ENCODE measurements at places on chromosomes 2 and 18. TPM values are rescaled to one million over a fixed set of nuclear protein-coding genes. Genes with fewer than 3 reads are reported as not detected.

DNA sequence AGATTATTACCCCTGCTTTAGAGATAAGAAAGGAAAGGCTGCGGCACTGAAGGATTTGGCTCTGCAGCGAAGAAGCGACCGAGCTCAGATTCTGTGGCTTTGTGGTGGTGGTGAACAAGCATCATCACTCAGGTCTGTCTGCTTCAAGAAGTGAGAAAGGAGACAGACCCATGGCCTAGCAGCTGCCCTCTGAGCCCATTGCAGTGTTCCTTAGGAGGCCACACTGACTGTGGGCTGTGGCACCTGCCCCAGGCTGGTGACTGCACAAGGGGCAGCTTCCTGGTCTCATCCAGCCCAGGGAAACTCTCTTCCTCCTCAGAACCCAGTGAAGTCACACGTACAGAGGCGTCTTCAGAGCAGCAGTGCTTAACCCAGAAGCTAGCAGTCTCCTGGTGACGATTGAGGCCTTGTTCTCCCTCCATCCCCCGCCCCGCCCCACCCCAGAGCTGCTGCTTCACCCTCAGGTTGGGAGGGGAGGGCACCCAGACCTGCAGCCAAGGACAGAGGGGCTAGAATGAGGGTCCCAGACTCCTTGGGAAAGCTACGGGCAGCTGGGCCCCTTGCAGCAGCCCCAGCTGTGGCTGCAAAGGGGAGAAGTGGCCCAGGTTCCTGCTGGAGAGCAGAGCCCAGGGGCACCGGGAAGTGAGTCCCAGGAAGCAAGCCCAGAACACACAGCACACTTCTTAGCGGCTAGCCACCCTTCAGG is 22.2 kb downstream of the BIN1 start:
- H3K4me3 ChIP-seq, result no peak overlapping the region
- H3K4me1 ChIP-seq, result peaks cover 54% of the 10 kb centered on the region
- DNase-seq, result peak; percentile 50
- H3K27me3 ChIP-seq, result no peaks in the 10 kb centered on the region
- no peaks in the 10 kb centered on the region for H3K36me3 ChIP-seq

DNA sequence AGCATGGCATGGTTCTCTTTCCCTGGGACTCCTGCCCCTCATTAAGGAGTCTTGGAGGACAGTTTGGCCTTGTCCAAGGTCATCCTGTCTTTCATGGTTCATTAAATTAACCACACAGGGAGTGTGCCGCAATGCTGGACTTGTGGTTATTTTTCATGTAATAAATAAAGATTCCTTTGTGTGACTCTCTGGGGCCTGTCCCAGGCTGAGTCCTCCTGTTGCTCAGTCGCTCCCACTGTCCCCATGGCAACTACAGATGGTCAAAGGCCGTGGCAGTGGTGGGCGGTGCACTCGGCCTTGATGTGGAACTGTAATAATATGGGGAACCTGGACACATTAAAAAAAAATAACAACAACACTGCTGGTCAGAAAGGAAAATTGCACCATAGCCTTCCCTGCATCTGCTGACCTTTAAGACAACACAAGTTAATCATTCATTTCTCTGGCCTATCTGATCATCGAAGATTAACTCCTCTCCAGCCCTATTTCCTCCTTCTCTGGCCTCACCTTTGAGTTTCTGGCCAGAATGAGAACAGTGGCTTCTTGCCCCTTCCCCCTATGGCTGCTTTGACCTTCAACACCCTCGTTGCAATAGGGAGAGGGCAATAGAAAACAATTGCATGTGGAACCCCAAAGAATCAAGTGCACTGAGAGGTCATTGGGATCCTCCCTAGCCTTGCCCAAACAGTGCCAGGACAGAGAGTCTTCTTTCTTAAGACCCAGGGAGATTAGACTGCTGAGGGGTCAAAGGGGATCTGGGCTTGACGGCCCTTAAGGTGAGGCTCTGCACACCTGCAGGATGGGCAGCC is 44.7 kb downstream of the PSD4 start:
- no peak for DNase-seq
- H3K4me3 ChIP-seq, result no peak overlapping the region
- no peaks in the 10 kb centered on the region for H3K27me3 ChIP-seq
- peaks cover 19% of the 10 kb centered on the region for H3K4me1 ChIP-seq
- no peaks in the 10 kb centered on the region for H3K36me3 ChIP-seq

Gene RRM2
- total RNA-seq, result 414 TPM

DNA sequence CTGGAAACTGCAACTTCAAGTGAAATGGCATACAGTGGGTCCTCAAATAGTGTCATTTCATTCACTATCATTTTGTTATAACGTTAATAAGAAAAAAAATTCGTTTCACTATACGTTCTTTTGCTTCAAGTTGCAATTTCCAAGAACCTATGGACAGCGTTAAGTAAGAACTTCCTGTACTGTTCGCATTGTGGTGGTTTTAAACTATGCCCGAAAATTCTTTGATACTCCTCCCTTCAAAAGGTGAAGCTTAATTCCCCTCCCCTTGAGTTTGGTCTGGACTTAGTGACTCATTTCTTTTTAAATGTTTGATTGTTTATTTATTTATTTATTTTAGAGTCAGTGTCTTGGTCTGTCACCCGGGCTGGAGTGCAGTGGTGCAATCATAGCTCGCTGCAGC is 20.7 kb downstream of the GNLY start:
- H3K27me3 ChIP-seq, result peaks cover 13% of the 10 kb centered on the region
- no peak for DNase-seq
- H3K4me1 ChIP-seq, result peaks cover 1% of the 10 kb centered on the region
- no peaks in the 10 kb centered on the region for H3K36me3 ChIP-seq

- H3K27me3 ChIP-seq, result peaks cover 13% of the 10 kb centered on the region
- no peaks in the 10 kb centered on the region for H3K36me3 ChIP-seq
- no peaks in the 10 kb centered on the region for H3K4me1 ChIP-seq
- peak; percentile 0 for DNase-seq
- H3K4me3 ChIP-seq, result no peak overlapping the region
Measured at GRCh38 chr2:163347982-163348856, 387.6 kb downstream of the FIGN start.

Gene CTAGE1
- not detected for total RNA-seq

DNA sequence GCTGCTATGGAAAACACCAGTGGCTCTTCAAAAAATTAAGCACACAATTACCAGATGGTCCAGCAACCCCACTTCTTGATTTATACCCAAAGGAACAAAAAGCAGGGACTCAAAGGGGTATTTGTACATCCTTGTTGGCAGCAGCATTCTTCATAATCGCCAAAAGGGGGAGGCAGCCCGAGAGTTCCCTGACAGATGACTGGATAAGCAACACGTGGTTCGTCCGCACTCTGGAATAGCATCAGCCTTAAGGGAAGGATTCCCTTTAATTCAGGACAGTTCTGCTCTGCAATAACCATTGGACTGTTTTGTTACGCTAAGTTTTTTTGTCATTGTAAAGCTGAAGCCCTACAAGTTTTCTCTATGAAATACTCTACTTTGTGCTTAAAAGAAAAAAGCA is 76.7 kb upstream of the TWIST2 start:
- peaks cover 34% of the 10 kb centered on the region for H3K27me3 ChIP-seq
- H3K4me1 ChIP-seq, result no peaks in the 10 kb centered on the region
- H3K36me3 ChIP-seq, result no peaks in the 10 kb centered on the region
- no peak overlapping the region for H3K4me3 ChIP-seq

- H3K27me3 ChIP-seq, result peaks cover 8% of the 10 kb centered on the region
- no peaks in the 10 kb centered on the region for H3K4me1 ChIP-seq
- no peaks in the 10 kb centered on the region for H3K36me3 ChIP-seq
- H3K4me3 ChIP-seq, result no peak overlapping the region
- no peak overlapping the region for H3K27ac ChIP-seq
Measured at GRCh38 chr2:41729800-41730364, 317.9 kb upstream of the PKDCC start.

DNA sequence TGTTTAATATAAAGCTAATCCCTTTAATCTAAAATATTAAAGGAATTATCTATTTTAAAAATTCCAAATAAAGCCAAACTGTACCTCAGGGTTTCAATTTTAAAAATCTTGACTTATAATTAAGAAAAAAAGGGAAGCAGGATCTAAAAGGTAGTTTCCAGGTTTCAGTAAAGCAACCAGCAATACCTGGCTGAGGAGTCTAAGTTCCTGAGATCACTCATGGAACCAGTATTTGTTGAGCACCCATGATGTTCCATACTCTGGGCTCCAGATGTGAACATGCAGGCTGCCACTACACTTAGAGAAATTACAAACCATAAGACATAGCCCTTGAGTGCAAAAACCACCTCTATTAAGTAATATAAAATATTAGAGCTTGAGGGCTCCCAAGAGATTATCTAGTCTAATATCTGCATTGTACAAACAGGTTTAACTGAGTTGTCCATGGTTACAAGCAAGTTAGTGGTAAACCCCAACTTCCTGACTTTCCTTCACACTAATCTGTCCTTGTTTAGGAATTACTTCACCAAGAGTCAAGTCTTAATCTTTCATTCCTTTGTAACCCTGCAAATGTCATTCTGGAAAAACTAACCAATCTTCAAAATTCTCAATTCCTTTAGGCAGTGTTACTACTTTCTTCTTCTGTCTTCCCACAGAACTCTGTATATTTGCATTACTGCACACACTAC is 49.2 kb downstream of the CLASP1 start:
- DNase-seq, result no peak
- H3K4me3 ChIP-seq, result no peak overlapping the region
- no peaks in the 10 kb centered on the region for H3K27me3 ChIP-seq
- H3K4me1 ChIP-seq, result peaks cover 54% of the 10 kb centered on the region

GRCh38 chr2:236038096-236038495 is 130.1 kb downstream of the GBX2 start:
- no peak for DNase-seq
- H3K4me1 ChIP-seq, result no peaks in the 10 kb centered on the region
- no peak overlapping the region for H3K4me3 ChIP-seq
- H3K27me3 ChIP-seq, result no peaks in the 10 kb centered on the region
- H3K36me3 ChIP-seq, result no peaks in the 10 kb centered on the region
- H3K27ac ChIP-seq, result no peak overlapping the region

Gene NEDD4L
- total RNA-seq, result 10.5 TPM

DNA sequence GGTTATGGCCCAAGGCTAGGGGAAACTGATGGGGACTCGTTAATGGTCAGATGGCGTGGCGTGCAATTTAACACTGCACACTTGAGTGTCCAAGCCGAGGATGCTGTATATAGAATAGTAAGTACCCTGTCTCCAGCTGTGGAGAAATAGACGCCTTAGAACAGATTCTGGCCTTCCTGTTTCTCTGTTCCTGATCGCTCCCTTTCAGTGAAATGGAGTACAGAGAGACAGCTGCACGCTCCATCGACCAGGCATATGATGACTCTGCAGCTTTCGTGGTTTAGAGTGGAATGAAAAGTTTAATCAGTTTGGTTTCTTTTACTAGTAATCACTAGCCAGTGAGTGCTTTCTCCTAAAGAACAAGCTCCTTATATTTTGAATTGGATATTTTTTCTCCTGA is 213.4 kb downstream of the NEDD4L start:
- H3K4me1 ChIP-seq, result no peaks in the 10 kb centered on the region
- no peaks in the 10 kb centered on the region for H3K36me3 ChIP-seq
- DNase-seq, result no peak
- H3K27ac ChIP-seq, result no peak overlapping the region
- no peaks in the 10 kb centered on the region for H3K27me3 ChIP-seq

DNA sequence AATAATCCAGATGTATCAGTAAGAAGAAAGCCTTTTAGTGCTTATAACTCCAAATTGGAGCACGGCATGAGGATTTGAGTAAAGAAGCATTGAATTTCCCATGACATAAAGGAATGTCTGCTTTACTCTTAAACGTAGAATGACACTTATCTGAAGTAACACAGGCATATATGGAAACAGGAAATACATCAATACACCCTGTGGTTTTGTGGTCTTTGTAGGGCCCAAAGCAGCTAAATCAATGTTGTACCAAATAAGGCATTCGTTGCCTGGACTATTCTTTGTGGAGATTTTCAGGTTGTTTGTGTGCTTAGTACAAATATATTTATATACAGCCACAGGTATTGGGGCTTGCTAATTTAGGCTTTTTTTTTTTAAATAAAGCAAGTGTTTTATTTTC is 660.5 kb downstream of the LRRTM4 start:
- H3K4me1 ChIP-seq, result no peaks in the 10 kb centered on the region
- no peak overlapping the region for H3K4me3 ChIP-seq
- no peaks in the 10 kb centered on the region for H3K27me3 ChIP-seq
- no peak overlapping the region for H3K27ac ChIP-seq
- DNase-seq, result no peak
- H3K36me3 ChIP-seq, result no peaks in the 10 kb centered on the region

GRCh38 chr2:238127165-238128060 is 11.1 kb upstream of the KLHL30 start:
- H3K27me3 ChIP-seq, result no peaks in the 10 kb centered on the region
- H3K27ac ChIP-seq, result no peak overlapping the region
- H3K36me3 ChIP-seq, result no peaks in the 10 kb centered on the region
- no peak overlapping the region for H3K4me3 ChIP-seq
- DNase-seq, result no peak
- H3K4me1 ChIP-seq, result no peaks in the 10 kb centered on the region

Gene POTEJ
- not detected for total RNA-seq

Gene CDCA7
- 79.3 TPM for total RNA-seq

Gene ZNF396
- 0.92 TPM for total RNA-seq

DNA sequence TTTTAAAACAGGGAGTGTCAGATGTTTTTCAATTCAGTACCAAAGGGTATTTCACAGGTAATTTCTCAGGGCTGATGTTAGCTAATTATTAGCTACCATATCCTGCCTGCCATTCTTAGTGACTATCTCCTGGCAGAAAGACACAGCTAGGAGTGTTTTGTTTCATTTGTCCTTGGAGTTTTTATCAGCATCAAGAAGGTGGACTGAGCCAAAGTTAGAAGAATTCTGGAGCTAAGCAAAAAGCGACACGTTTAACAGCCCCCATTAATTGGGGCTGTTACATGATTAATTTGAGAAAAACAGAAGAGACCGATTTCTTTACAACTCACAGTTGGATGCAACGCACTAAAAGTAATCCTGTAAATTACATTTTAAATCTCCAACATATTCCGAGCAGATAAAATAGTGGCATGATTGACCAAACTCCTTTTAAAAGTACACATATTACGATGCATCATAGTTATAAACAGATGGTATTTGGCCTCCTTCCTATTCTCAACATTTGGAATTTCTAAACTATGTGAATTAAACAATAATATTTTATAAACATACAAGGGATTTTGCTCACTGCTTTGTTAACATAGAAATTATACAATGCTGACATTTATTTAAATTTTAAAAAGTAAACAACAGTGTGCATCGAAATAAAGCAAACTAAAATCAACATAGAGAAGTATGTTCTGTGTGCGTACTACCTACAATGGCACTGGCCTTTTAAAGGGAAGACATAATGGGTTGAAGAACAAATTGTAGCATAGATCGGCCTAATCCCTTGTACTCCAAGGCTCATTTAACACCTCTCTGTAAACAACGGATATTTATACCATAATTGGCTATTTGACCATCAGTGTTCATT is 585.1 kb downstream of the ZEB2 start:
- H3K4me3 ChIP-seq, result no peak overlapping the region
- peaks cover 78% of the 10 kb centered on the region for H3K27me3 ChIP-seq
- no peaks in the 10 kb centered on the region for H3K36me3 ChIP-seq
- H3K27ac ChIP-seq, result no peak overlapping the region
- H3K4me1 ChIP-seq, result peaks cover 14% of the 10 kb centered on the region

GRCh38 chr2:98503481-98504105 is 58.9 kb downstream of the INPP4A start:
- H3K4me1 ChIP-seq, result peaks cover 69% of the 10 kb centered on the region
- DNase-seq, result no peak
- H3K36me3 ChIP-seq, result peaks cover 30% of the 10 kb centered on the region
- H3K27ac ChIP-seq, result no peak overlapping the region
- no peak overlapping the region for H3K4me3 ChIP-seq

Gene TTC27
- 37.3 TPM for total RNA-seq
